ENCODE measurements at places on chromosomes 2 and 18.
A peak's percentile ranks its signal among the peaks of the same experiment; 100 is the strongest.

GRCh38 chr2:201362396-201362795, 5.3 kb upstream of the FLACC1 start:
- DNase-seq, result no peak

- peak; percentile 3 for DNase-seq
Measured at GRCh38 chr2:207768866-207769596, 675 bp downstream of the FZD5 start.

- no peak for DNase-seq
Measured at GRCh38 chr18:42641996-42642395, 473.5 kb downstream of the RIT2 start.

GRCh38 chr2:118460425-118460824, 372.2 kb downstream of the INSIG2 start:
- DNase-seq, result no peak

DNA sequence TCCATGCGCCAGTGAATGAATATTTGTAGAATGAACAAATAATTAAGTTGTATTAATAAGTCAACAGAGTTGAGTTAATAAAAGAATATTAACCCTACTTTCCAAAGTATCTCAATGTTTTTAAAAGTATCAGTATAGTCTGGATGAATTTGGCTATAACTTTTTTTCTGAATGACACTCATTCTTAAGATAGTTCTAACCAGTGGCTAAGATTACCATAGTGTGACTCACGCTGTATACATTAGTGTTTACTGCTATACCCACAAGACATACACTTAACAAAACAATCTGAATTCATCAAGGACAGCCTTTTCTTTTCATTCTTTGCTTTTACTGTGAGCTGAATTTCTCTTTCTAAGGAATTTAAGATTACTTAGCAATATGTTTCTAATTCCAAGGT, 77.0 kb upstream of the PDE1A start:
- DNase-seq, result no peak

All from activated CD4-positive, alpha-beta T cell treated with anti-CD3 and anti-CD28 coated beads, Interleukin-2, amount 50 U/mL, for 1 hour (primary cell).